ENCODE measurements at places on chromosomes 4 and X. TPM values are rescaled to one million over a fixed set of nuclear protein-coding genes. Genes with fewer than 3 reads are reported as not detected.

- DNase-seq, result no peak
These were observed 14.0 kb downstream of the BBS12 start for GRCh38 chr4:122746485-122746965.

GRCh38 chrX:52363247-52363883 lies 5.5 kb upstream of the XAGE2 start:
- DNase-seq, result no peak

- no peak for DNase-seq
These were observed 40.7 kb downstream of the FAM184B start for GRCh38 chr4:17740702-17741101.

DNA sequence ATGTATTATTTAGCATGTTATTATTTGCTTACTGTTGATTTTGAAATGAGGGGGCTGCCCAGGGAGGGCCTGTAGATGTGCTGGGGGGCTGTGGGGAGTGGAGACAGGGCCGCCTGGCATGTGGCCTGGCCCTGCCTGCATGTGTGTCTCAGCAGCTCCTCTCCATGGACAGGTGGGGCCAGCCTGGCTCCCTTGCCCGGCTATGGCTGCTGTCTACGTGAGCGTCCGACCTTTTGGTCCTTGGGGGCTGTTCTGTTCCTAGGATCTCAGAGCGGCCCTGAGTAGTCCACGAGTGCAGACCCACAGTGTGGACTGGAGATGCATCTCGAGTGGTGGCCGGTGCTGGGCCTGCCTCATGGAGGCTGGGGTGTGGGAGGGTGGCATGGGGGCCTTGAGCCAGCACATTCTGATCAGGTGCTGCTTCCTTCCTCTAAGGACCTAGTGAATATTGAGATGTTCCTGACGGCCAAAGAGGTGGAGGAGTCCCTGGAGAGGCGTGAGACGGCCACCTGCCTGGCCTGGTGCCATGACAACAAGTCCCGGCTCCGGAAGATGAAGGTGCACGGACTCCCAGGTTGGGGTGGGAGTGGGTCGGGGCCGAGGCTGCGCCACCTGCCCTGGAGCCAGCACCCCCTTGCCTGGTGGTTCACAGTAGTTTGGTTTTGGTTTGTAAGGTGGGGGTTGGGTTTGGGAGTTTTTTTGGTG lies 24.9 kb upstream of the UVSSA start:
- no peak for DNase-seq

DNA sequence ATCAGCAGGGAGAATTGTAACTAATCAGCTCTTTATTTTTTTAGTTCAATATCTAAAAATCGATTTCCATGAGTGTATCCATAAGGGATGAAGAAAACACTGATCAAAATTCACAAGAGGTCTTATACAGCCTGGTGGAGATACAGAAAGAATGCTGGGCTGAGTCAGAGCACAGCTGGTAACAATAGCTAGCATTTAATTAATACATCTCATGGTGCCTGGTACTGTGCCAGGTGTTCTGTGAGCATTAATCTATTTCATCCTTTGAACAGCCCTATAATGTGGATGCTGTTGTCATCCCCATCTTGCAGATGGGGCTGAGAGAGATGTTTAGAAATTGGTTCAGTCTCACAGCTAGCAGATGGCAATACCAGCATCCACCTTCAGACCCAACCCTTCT lies 250.9 kb upstream of the RPS6KA3 start:
- DNase-seq, result no peak

DNA sequence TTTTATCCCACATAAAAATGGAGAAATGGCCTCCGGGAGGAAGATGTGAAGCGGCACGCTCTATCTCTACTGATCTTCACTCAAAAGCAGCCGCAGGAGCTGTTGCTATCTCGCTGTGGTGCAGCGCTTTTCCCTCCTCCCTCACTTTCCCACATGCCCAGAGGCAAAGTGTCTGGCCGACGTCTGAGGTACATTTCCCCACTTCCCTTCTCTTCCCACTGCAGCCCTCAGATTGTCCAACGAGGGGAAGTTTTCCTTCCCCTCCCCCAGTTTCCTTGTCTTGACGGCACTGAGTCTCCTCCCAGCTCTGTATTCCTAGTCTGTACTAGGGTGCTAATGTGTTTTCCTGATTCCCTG lies 660 bp upstream of the COL25A1 start:
- no peak for DNase-seq

GRCh38 chrX:153245288-153245731 lies 66.2 kb downstream of the MAGEA1 start:
- no peak for DNase-seq

- no peak for DNase-seq
These were observed 33.2 kb downstream of the PPARGC1A start for GRCh38 chr4:23856630-23857029.

DNA sequence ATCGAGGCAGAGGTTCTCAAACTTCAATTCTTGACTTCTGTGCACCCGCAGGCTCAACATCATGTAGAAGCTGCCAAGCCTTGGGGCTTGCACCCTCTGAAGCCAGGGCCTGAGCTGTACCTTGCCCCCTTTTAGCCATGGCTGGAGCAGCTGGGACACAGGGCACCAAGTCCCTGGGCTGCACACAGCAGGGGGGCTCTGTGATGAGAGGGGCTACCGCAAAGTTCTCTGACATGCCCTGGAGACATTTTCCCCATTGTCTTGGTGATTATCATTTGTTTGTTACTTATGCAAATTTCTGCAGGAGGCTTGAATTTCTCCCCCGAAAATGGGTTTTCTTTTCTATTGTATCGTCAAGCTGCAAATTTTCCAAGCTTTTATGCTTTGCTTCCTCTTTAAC lies 4.9 kb upstream of the MAGEB17 start:
- DNase-seq, result no peak

GRCh38 chr4:148444296-148445070 lies 2.3 kb upstream of the NR3C2 start:
- DNase-seq, result peak; percentile 36

GRCh38 chrX:108163333-108164082 lies 71.9 kb downstream of the ATG4A start:
- no peak for DNase-seq

DNA sequence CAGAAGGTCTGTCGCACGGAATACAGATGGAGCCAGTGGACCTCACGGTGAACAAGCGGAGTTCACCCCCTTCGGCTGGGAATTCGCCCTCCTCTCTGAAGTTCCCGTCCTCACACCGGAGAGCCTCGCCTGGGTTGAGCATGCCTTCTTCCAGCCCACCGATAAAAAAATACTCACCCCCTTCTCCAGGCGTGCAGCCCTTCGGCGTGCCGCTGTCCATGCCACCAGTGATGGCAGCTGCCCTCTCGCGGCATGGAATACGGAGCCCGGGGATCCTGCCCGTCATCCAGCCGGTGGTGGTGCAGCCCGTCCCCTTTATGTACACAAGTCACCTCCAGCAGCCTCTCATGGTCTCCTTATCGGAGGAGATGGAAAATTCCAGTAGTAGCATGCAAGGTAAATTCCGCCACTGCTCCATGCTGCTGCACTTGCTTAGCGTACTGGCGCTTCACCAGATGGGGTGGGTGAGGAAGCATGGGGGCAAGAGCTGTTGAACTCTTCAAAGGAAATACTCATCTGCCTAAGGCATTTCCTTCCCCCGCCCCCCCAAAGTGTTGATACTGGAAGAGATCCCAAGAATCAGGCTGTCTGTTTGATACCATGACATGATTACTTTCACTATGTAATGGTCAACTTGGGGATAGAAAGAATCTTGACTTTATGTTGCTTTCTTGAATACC lies 24.8 kb downstream of the KLF3 start:
- DNase-seq, result no peak

DNA sequence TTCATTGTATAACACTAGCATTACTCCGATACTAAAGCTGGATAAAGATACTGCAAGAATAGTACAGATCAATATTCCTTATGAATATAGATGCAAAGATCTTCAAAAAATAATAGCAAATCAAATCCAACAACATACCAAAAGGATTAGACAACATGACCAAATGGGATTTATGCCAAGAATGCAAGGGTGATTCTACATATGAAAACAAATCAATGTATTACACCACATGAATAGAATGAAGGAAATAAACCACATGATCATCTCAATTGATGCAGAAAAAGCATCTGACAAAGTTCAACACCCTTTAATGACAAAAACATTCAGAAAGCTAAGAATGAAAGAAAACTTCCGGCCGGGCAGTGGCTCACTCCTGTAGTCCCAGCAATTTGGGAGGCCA lies 42.8 kb downstream of the CUL4B start:
- no peak for DNase-seq

DNA sequence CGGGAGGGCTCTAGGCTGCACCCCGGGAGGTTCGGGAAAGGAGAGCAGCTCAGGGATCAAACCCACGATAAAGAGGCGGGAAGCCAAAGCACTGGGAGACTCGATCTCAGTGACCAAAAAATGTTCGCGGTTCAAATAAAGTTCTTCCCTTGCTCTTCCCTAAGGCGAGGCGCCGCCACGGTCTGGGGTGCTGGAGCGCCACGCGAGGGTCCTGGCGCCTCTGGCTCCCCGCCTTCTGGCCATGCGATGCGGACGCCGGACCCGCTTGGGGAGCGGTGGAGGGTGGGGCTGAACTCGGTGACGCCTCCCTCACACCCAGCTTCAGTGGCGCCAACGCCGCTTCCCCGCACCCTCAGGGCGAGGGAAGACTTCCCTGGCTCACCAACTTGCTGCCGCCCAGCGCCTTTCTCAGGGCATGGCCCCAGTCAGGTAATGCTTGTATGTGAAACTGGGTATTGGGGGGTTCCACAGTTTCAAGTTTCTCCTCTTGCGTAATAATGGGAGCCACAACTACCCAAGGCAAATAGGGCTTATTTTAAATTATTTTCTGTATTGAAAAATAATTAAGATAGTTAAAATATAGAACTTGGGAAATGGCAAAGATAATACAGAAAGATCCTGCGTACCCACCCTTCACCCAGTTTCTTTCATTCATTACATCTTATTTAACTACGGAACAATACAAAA lies at the start of gene QRFPR:
QRFPR (minus strand) TSS at position 243 of the 687 bp plus-strand sequence. CDS start 371 bp downstream, outside the sequence.
- DNase-seq, result no peak

- DNase-seq, result no peak
These were observed 8.3 kb upstream of the RAP2C start for GRCh38 chrX:132227383-132228112.

- no peak for DNase-seq
These were observed 4.9 kb downstream of the DLG3 start for GRCh38 chrX:70449457-70449966.

DNA sequence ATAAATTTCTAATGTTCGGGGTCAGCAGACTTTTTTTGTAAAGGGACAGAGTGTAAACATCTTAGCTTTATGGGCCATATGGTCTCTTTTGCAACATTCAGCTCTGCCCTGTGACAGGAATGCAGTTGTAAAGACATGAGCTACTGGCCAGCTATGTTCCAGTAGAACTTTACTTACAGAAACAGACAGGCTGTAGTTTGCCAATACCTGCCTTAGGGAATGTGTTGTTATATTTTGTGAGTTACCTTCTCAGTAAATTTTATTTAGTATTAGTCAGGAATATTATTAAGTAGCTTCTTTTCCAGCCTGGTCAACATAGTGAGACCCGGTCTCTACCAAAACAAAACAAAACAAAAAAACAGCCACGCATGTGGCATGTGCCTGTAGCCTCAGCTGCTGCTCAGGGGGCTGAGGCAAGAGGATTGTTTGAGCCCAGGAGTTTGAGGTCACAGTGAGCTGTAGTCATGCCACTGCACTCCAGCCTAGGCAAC lies 48.7 kb downstream of the HTT start:
- no peak for DNase-seq

- no peak for DNase-seq
These were observed 327.4 kb downstream of the RPA4 start for GRCh38 chrX:97211070-97211469.

DNA sequence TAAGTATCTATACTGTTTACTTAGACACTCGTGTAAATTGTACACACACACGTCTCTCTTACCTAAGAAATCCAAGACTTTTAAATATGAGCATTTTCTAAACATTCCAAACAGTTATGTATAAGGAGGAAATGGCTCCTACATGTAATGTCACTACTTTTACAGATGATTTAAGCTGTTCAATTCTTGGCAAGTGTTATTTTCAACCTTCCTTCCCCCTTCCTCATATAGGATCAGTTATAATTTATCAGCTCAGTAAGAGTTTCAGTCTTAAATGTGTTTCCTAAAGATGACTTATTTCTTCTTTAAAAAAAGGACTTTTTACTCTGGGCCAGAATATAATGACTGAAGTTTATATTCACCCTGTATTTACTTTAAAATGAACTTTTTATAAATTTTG lies 601.1 kb downstream of the ANKRD50 start:
- DNase-seq, result no peak

GRCh38 chr4:5118994-5119835 lies 67.9 kb downstream of the STK32B start:
- no peak for DNase-seq

- no peak for DNase-seq
These were observed 193.8 kb downstream of the FBXO8 start for GRCh38 chr4:174089711-174090110.

- DNase-seq, result no peak
These were observed 124.0 kb upstream of the CLNK start for GRCh38 chr4:10808591-10808990.

GRCh38 chr4:185112104-185112503 lies 31.0 kb upstream of the SLC25A4 start:
- DNase-seq, result no peak

Gene RHOXF2B
- total RNA-seq, result 0.13 TPM

Gene SPATA18
- 0.05 TPM for total RNA-seq

Gene BCORL1
- 8.8 TPM for total RNA-seq

Gene CLIC2
- 0.46 TPM for total RNA-seq

Gene ITM2A
- total RNA-seq, result 52.8 TPM

Gene GPR173
- total RNA-seq, result 0.05 TPM

Gene RBM47
- 1.9 TPM for total RNA-seq

Gene LRAT
- total RNA-seq, result not detected

Gene SLC25A31
- not detected for total RNA-seq

Gene HSD17B13
- not detected for total RNA-seq

Gene RHOXF1
- not detected for total RNA-seq

Gene ADAD1
- not detected for total RNA-seq

Gene GAGE1
- not detected for total RNA-seq

Gene GABRG1
- not detected for total RNA-seq

Gene RRAGB
- 4.4 TPM for total RNA-seq

All from activated T-cell treated with anti-CD3 and anti-CD28 coated beads, Interleukin-2, amount 50 U/mL, for 4 hours (primary cell).